NCI-H774 (cell line): ENCODE measurements at places on chromosomes 7 and 10.

GRCh38 chr7:25619963-25620799 lies 391.9 kb upstream of the NPVF start:
- no peak for DNase-seq

DNA sequence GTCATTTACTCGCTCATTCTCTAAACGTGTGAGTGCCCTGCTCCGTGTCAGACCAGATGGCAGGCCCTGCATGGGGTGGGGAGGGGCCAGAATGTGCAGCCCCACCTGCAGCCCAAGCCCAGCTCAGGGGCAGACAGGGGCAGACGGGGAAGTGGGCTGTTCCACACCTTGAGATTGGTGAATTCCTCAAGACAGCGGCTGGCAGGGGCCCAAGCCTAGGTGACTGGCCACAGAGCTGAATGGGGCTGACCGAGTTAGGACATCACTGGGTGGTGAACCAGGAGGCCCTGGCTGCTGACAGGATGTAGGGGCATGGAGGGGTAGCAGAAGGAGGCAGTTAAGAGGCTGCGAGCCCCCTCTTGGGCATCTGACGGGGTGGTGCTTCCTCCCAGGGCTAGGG lies 79.1 kb downstream of the MGMT start:
- no peak for DNase-seq

GRCh38 chr10:28393956-28394568 lies 91.2 kb upstream of the MPP7 start:
- DNase-seq: peak; percentile 39

DNA sequence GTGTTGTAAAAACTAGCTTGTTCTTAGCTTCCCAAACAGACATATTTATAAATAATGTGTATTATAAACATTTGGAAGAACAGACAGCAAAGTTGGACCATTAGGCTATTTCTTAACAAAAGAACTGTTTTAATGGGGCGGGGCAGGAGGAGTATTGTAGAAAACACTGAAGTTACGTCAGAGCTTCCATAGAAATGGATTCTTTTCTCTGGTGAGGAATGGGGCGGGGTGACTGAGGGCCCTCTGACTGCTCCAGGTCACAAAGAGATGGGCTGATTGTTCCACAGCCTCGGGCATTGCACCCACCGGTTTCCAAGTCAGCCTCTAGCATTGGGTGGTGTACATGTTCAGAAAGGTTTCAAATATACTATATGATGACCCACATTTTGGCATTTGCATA lies 36.8 kb upstream of the ADAM12 start:
- DNase-seq: no peak

DNA sequence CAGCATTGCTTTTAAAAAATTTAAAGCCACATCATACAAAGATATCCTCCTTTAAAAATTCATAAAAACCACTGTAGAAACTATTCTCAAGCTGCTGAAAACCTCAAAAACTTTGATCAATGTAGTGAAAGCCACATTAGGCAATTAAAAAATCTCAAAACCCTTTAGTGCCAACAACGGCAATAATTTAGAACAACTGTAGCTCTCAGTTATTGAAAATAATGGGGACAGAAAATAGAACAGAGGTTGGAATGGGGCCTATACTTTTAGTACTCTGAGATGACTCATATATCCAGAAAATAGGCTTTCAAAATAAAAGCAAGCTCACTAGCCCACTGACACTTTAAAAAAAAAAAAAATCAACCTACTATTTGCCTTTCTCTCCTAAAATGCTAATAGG lies 87.5 kb downstream of the GSAP start:
- no peak for DNase-seq

GRCh38 chr7:99199226-99199625 lies 8.7 kb downstream of the KPNA7 start:
- no peak for DNase-seq

- no peak for DNase-seq
Observed at GRCh38 chr7:152152267-152152666, 126.8 kb downstream of the GALNT11 start.

DNA sequence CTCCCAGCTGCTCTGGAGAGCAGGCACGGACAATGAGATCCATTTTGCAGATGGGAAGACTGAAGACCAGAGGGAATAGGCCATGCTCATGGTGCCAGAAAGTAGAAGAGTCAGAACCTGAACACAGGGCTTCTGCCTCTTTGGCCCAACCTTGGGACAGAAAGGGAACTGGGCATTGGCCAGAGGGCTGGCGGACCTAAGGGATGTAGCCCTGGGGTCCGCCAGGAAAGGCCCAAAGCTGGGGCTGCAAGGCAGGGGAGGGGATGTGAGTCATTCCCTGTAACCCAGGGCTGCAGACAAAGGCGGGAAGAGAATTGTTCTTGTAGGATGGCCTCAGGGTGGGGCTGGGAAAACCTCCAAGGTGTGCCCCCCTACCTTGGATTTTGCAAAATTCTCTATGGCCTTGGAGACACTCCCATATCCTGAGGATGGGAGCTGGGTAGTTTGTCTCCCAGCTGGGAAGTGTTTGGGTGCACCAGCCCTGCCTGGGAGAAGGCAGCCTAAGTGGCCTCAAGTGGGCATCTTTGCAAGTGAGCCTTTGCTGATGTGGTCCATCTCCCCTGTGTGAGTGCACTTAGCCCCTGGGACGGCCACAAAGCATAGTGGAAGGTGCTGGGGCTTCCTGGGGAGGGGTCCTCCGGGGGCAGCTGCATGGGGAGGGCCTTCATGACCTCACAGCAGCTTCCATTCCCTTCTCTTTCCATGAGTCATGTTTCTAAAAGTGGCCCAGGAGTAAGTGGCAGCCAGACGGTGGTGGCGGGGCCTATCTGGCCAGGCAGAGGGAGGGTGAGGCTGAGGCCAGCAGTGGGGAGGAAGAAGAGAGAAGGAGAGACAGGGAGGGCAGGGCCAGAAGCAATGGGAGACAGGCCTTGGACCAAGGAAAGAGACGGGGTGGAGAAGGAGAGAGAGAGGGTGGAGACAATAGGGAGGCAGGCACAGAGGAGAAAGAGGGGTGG lies 9.2 kb downstream of the AQP1 start:
- DNase-seq: no peak

- DNase-seq: no peak
Observed at GRCh38 chr7:5420067-5420880, 3.4 kb downstream of the TNRC18 start.

- no peak for DNase-seq
Observed at GRCh38 chr7:115327326-115327725, 405.4 kb downstream of the MDFIC start.

DNA sequence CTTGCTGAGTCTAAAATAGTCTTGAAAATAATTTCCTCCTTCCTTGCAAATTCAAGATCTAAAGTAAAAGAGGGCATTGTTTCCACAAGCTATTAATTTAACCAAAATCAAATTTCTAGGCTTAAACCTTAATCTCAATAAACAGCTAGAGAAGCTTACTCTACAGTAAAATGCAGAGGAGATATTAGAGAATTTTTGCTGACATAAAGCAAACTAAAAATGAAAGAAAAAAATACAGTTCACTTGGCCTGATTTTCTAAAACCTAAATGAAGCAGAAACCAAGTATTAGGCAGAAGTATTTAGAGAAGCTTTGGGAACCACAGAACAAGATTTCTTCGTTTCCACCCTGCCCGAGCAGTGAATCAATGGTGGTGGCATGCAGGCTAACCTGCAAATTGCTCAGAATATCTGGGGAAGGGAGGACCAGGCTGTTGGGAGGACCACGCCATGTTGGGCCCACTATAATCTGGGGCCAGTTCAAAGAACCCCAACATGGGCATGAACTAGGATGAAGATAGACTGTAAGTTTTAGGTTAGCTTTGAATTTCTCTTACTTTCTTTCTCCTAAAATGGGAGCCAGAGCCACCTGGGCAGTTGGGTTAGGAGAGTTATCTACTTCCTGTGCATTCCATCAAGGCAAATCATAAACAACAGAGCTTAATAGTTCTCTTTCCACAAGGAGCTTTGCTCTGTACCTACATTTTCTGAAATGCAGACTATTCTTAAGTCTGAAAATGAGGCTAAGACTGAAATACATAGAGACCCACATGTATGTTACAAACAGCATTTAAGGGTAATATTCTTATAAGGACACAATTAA lies 4.1 kb downstream of the LAMB1 start:
- DNase-seq: no peak

DNA sequence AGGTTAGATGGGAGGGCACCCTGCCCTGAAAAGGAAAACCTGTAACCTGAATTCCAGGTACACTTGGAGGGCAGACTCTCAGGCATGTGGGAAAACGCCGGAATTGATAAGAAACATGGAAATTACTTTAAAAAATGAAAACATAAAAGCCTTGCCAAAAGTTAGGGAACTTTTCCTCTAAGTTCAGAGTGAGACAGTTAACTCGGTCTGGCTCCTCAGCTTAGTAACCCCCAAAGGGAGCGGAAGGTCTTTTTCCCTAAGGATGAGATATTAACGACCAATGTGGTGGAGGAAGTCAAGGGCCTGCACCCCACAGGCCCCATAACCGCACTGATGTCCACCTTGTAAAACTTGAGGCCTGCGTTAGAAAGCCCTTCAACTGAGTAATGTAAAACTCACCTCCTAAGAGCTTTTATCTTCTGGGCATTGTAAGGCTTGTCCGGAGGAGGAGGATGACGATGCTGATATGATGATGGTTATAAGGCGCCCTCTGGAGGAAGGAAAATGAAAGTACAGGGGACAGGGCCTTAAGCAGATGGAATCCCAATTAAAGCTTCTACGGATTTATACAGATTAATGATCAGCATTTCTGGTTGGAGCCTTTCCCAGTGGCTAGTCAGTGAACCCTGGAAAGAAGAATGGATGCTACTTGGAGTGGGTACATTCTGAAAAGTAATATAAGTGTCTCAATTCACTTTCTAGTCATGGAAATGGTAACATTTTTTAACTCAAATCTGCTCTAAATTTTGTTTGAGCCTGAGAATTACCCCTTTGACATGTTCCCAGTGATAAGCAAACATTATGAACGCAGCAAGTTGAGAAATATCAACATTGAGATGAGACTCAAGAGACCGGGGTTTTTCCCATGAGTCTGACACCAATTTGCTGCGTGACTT lies 694 bp downstream of the COL1A2 start:
- peak; percentile 16 for DNase-seq

- DNase-seq: no peak
Observed at GRCh38 chr7:121334875-121335648, 6.3 kb downstream of the WNT16 start.

DNA sequence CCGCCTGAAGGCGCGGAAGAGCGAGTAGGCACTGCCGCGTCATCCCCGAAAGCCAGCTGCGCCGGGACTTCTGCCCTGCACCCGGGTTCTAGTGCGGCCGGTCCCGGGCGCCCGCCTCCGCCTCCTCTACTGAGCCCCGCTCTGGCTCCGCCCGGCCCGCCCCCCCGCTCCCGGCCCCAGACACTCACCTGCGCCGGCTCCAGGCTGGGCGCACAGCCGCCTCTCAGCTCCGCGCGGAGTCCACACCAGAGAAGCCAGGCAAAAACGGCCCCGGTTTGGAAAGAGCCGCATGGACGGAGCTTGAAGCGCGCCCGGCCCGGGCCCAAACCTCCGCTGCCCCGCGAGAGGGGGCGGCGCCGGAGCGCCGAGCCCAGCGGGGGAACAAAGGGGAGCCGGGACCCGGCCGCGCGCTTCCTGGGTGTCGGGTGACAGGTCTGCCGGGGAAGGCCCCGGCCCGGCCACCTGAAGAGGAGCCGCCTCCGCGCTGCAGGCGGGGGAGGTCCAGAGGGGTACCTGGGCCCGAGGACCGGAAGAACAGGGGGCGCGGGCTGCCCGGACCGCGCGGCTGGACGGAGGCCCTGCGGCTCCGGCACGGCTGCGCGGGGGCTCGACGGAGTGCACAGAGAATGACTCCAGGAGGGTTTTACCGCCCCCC lies 168.2 kb downstream of the NRF1 start:
- DNase-seq: peak; percentile 67

GRCh38 chr10:126945351-126946030 lies 40.3 kb downstream of the DOCK1 start:
- no peak for DNase-seq

DNA sequence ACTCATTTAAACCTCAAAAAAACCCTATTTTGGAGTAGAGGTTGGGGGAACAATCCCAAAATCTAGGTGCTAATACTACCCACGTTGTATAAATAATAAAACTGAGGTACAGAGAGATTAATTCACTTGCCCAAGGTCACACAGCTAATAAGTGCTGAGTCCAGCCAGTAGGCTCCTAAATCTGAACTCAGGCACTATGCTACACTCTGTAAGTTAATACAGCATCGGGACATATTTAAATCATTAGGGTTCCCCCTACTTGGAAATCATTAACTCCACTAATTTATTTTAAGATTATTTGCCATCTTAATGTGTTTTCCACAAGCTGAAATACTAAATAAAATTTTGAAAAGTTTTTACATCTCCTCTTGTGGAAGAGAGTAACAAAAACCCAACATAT lies 24.2 kb downstream of the PIP4K2A start:
- DNase-seq: no peak

DNA sequence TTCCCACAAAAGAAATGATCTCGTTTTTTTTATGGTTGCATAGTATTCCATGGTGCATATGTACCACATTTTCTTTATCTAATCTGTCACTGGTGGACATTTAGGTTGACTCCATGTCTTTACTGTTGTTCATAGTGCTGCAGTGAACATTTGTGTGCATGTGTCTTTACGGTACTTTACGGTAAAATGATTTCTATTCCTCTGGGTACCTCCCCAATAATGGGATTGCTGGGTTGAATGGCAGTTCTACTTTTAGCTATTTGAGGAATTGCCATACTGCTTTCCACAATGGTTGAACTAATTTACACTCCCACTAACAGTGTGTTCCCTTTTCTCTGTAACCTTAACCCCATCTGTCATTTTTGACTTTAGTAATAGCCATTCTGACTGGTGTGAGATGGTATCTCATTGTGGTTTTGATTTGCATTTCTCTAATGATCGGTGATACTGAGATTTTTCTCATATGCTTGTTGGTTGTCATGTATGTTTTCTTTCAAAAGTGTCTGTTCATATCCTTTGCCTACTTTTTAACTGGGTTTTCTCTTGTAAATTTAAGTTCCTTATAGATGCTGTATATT lies 37.2 kb downstream of the MKLN1 start:
- DNase-seq: no peak

DNA sequence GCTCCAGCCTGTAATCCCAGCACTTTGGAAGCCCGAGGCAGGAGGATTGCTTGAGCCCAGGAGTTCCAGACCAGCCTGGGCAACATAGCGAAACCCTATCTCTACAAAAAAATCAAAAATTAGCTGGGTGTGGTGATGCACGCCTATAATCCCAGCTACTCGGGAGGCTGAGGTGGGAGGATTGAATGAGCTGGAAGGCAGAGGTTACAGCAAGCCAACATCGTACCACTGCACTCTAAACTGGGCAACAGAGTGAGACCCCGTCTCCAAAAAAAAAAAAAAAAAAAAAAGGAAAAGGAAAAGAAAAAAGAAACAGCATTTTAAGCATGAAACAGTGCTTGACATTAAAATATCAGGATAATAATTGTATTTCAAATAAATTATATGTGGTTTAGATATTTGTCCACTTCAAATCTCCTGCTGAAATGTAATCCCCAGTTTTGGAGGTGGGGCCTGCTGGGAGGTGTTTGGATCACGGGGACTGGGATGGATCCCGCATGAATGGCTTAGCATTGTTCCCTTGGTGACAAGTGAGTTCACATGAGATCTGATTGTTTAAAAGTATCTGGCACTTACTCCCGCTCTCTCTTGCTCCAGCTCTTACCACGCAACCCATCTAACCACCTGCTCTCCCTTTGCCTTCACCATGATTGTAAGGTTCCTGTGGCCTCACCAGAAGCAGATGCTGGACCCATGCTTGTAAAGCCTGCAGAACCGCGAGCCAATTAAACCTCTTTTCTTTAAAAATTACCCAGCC lies 103.4 kb downstream of the SRPK2 start:
- no peak for DNase-seq

- DNase-seq: peak; percentile 11
Observed at GRCh38 chr7:156473476-156474240, 166.9 kb upstream of the RNF32 start.
